Astrocyte of the cerebellum (primary cell): ENCODE measurements at places on chromosomes 3 and 15.

- DNase-seq: no peak
These were observed 29.5 kb downstream of the AGTR1 start for GRCh38 chr3:148727231-148727630.

DNA sequence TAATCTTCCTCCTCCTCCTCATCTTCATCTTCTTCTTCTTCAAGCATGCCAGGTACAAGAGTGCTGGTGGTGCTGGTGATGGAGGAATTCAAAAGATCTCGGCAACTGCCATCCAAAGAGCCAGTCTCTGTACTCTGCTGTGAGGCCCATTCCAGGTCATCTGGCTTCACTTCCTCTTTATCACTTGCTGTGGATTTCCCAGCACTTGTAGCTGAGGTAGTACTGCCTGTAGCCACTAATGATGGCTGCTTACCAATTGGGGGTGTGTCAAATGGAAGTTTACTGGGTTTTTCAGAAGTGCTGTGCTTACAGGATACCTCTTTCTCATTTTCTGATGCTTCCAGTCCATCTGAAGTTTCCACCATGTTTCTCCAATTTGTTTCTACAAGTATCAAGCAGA, 28.8 kb upstream of the SHC4 start:
- no peak for DNase-seq

- DNase-seq: no peak
These were observed 4.0 kb downstream of the CCDC9B start for GRCh38 chr15:40336744-40337122.

DNA sequence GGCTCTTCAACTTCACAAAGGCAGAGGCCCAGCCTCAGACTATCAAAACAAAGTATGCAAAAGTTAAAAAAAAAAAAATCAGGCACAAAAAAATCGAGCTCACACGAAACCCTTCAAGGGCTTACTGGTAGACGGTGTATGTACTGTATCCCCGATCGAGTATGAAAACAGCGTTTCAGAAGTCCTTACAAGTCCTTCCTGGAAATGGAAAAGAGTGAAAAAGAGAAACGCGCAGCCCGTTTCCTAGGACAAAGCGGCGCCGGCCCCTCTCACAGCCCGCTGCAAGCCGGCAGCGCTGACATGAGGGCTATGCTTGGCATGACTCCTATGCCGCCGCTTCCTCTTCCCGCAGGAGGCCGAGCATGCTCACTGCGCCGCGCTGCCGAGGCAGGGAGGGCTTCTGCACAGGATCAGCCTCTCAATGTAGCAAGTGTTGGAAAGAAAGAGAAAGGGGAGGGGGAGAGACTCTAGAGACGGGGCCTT, at the start of gene VGLL4:
VGLL4 (minus strand) TSS at position 311 of the 483 bp plus-strand sequence. CDS start 397 bp downstream, outside the sequence.
- peak; percentile 90 for DNase-seq
